Thoracic aorta (tissue), 2 donors: ENCODE measurements at places on chromosomes 11 and 22.

- DNase-seq, result no peak
Observed at GRCh38 chr11:60756307-60757032, at the start of gene MS4A15. MS4A15 (plus strand) TSS chr11:60756867; CDS start chr11:60763734, 6,867 bp downstream.

GRCh38 chr11:31141789-31142188, 227.8 kb downstream of the DCDC1 start:
- no peak for DNase-seq

- DNase-seq, result no peak
Observed at GRCh38 chr22:28773461-28773867, 969 bp downstream of the CCDC117 start.

- DNase-seq, result no peak
Observed at GRCh38 chr22:19722982-19723231, 432 bp upstream of the GP1BB start.

- DNase-seq, result peak; percentile 10
Observed at GRCh38 chr11:6319001-6319703, 1.1 kb downstream of the CAVIN3 start.

DNA sequence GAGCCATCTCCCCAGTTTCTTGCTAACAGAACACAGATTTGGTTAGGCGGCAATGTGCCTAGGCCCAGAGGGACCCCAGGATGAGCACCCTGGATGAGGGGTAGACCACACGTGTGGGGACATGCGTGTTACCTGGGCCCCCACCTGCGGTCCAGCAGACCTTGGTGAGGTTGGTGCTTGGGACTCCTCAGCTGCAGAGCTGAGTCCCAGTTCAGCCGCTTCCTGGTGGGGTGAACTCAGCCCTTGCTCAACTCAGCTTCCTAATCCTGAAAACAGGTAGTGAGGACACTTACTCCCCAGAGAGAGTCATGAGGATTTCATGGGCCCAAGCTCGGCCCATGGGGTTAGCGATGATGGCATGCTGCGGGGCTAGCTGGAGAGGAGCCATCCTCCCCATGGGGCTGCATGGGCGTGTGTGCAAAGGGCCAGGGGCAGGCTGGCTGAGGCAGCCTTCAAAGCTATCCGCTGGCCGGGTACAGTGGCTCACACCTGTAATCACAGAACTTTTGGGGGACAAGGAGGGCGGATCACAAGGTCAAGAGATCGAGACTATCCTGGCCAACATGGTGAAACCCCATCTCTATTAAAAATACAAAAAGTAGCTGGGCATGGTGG, 46.9 kb upstream of the SHISAL1 start:
- DNase-seq, result no peak

DNA sequence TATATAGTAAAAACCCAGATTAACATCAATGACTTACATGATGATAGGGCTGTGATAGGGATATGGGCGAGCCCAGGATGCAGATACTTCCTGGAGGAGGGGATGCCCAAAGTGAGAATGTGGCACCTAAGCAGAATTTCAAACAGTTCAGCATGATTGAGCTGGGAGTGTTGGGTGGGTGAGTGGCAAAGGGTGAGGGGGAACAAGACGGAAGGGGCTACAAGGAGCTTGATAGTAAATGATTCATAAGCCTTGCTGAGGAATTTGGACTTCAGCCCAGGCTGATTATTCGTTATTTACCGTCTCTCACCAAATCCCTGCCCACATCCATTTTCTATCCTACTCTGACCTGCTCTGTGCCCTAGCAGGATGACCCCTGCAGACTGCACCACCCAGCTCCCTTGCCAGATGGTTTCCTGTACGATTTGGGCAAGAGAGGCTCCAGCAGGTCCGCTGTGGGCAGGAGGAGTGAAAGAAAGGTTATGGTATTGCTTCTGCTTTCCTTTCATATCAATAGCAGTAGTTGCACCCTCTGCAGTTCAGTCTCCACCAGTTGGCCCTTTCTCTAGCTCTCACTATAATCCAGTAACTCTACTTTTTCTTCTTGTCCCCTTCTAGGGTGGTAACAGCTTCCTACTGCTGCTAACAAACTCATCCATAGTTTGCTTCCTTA, 30.3 kb upstream of the SIK2 start:
- DNase-seq, result no peak

- DNase-seq, result no peak
Observed at GRCh38 chr11:79159657-79160450, 281.0 kb downstream of the TENM4 start.
